ENCODE measurements at places on chromosomes 3 and 15.

DNA sequence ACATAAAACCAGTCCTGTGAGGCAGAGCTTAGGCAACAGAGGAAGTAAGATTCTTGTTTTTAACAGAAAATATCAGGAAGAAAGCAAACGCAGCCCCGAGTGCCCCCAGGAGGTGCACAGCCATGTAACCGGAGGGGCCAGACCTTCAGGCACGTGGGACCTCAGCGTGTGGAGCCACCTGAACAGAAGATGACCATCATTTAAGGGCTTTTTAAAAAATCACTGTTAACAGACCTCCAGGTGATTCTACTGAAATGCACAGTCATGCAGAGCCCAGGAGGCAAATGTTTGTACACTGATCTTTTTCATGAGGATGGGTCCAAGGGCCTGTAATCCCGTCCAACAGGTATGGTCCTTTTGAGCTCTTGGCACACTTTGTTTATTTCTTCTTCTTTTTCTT, 38.8 kb downstream of the SPG21 start:
- DNase-seq, result no peak

DNA sequence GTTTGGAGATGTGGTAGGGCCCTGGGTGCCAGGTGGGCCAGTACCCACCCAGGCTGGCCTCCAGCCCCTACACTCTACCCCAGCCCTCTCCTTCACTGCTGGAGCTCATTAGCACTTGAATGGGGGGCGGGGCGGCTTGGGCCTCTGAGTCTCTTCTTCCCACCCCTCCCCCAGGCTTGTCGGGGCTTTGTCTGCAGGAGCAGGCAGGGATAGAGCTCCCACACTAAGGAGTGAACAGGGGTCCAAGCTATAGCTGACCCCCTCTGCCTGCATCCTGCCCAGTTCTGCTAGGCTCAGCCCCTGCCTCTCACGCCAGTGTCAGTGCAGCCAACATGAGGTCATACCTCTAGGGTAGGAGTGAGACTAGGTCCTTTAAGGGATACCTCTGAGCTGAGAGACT, 5.2 kb downstream of the GNAI2 start:
- DNase-seq, result no peak

GRCh38 chr3:51559961-51560360, 21.4 kb downstream of the RAD54L2 start:
- no peak for DNase-seq

DNA sequence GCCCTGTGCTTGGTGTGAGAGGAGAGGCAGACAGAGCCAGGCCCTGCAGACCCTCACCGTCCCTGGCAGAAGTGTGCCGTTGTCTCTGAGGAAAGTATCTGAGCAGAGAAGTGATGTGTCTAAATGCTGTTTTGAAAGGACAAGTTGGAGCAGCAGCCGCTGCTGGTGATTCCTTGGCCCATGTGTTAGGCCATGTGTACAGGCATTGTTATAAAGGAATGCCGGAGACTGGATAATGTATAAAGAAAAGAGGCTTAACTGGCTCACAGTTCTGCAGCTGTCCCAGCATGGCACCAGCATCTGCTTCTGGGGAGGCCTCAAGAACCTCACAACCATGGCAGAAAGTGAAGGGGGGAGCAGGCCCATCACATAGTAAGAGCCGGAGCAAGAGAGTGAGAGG, 334.6 kb upstream of the ATP10A start:
- no peak for DNase-seq

- no peak for DNase-seq
These were observed 115.4 kb upstream of the GALNT15 start for GRCh38 chr3:16059081-16059537.

- DNase-seq, result no peak
These were observed 134.8 kb downstream of the ASB7 start for GRCh38 chr15:100737214-100737613.

DNA sequence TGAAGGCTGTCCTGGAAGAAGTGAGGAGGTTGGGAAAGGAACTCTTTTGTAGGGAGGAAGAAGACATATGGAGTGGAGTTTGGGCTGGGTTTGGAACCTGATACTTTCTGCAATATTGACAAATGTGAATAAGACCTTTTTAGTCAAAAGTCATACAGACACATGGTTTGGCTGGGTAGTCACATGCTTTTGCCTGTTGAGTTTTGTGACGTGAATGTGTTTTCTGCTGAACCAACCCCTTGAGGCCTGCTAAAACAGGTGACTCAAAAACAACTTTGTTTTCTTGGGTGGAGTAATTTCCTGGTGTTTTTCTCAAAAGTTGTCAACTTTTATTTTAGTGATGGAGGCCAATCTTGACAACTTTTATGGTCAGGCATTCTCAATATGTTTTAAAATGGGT, 39.4 kb upstream of the CCR4 start:
- DNase-seq, result no peak

- peak; percentile 7 for DNase-seq
These were observed 14.3 kb downstream of the CXCR6 start for GRCh38 chr3:45957586-45957985.

DNA sequence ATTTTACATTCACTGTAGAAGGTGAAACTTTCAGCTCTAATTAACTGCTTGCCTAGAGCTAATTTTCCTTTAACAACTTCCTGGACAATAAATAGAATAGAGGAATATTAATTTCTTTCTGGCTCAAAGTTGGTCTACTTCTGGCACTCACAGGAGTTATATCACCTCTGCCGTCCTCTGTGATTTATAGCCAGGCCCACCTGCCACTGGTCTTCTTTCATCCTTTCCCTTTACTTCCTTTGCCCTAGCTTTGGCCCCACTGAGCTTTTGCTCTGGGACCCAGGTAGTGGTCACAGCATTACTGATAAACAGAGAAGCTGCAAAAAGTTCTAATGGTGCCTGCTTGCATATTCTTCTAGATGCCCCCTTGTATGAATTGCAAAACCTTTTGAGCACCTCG, 49.3 kb upstream of the ABHD10 start:
- no peak for DNase-seq

- DNase-seq, result no peak
These were observed 31.3 kb upstream of the SETMAR start for GRCh38 chr3:4271834-4272233.

DNA sequence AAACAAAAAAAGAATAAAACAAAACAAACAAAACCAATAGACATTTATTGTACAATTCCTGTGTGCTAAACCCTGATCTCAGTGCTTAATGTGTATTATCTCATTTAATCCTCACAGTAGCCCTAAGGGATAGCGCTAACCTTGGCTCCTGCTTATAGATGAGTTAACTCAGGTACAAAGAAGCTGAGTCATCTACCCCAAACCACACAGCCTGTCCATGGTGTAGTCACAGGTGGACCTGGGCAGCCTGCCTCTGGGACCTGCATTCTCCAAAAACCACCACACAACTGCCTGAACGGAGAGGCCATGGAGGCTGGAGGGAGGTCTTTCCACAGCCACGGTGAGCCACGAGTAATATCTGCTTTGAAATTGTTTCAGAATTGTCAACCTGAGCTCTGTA, 5.5 kb upstream of the CLN6 start:
- no peak for DNase-seq

DNA sequence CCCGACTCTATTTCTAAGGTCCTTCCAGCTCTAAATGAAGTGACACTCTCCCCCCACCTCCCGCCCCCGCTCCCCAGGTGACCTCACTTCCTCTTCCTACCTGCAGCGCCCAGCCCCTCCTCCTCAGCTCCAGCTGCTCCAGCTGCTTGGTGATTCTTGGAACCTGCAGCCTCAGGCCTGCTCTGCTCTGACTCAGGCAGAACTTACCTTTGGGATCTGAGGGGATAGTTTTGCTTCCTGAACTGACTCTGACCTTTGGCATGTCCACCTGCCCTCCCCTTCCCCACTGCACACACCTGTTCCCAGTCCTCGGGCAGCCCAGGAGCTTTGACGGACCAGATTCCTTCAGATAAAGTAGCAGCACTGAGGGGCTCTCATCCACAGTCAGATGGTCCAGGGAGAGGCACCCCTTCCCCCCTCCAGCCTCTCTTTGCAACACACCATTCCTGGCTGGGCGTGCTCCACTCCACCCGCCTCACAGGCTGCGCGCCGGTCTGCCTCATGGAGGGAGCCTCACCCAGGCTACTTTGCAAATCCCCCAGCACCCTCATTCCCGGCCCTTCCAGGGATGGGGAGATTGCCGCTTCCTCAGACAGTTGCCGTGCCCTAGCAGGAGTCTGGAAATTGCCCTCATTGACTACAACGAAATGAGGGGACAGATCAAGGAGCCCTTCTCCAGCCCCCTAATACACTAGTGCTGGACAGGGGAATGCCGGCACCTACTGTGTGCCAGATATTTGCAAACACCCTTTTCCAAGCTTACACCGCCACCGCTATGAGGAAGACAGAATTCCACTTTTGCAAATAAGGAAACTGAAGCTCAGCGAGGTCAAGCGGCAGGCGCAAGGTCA, 692 bp upstream of the C15orf39 start:
- DNase-seq, result no peak

- DNase-seq, result no peak
These were observed 53.1 kb upstream of the MAP4 start for GRCh38 chr3:48069339-48069738.

DNA sequence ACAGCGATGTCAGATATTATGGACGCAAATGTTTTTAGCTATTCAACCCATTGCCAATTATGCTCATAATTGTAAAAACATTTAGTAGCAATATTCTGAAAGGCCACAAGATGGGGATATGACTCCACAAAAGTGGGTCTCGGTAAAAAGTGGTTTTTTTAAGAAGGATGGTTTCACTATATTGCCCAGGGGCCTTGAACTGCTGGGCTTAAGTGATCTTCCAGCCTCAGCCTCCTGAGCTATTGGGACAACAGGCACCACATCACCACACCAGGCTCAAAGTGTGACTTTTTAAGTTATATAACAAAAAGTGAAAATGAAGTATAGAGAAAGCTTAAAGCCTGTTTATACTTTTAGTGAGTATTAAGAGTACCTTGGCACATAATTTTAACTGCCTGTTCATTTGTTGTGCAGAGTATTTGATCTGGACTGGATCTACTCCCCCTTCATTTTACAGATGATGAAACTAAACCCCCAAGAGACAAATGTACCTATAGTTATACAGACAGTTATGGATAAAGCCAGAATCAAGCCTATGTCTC, 9.4 kb downstream of the NAA50 start:
- no peak for DNase-seq

DNA sequence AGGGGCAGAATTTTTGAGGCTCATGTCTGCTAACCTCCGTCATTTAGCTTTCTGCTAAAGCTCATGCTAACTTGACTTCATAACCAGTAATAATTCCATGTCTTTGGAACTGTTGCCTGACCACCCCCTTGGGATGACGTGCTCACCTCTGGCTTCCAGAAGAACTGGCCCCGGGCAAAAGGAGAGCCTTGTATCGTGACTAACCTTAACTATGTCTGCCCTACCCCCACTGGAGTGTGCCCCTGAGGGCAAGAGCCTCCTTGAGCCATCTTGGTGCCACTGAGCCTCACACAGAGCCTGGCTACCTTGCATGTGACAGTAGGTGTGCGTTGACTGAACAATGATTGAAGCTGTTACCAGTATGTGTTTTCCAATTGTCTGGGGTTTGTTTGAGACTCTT, 4.7 kb downstream of the LRRK1 start:
- DNase-seq, result no peak

- no peak for DNase-seq
These were observed 991.2 kb downstream of the TUSC7 start for GRCh38 chr3:117700573-117701360.

DNA sequence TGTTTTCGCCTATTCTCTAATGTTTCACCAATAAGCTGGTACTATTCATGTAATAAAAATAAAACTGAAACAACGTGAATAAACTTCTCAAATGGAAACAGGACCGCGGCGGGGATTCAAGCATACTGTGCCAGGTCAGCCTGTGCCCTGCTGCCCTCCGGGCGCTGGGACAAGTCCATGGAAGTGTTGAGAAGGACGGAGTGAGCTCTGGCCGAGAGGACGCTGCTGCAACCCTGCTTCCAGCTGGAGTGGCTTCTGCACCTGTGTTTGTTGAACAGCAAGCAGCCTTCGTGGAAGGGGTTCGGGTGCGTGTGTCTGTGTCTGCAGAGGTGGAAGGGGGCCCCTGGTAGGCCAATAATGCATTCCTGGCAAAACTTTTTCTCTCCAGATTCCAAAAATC, 50.0 kb upstream of the PCSK6 start:
- DNase-seq, result no peak

DNA sequence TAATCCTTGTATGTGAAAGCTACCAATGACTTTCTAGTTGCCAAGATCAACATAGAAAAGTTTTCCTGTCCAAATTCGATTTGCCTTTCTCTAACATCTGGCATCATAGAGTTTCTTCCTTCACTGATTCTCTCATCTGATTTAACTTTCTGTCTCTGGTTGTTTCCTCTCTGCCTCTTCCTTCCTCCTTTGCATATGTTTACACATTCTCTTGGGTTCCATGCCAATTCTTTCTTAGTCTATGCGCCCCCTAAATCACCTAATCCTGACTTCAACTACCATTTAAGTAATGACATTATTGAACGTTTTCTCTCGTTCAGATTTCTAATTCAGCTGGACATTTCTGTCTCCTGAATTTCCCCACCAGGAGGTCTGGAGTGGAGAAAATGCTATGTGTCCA, 561.9 kb upstream of the TGFBR2 start:
- DNase-seq, result no peak

DNA sequence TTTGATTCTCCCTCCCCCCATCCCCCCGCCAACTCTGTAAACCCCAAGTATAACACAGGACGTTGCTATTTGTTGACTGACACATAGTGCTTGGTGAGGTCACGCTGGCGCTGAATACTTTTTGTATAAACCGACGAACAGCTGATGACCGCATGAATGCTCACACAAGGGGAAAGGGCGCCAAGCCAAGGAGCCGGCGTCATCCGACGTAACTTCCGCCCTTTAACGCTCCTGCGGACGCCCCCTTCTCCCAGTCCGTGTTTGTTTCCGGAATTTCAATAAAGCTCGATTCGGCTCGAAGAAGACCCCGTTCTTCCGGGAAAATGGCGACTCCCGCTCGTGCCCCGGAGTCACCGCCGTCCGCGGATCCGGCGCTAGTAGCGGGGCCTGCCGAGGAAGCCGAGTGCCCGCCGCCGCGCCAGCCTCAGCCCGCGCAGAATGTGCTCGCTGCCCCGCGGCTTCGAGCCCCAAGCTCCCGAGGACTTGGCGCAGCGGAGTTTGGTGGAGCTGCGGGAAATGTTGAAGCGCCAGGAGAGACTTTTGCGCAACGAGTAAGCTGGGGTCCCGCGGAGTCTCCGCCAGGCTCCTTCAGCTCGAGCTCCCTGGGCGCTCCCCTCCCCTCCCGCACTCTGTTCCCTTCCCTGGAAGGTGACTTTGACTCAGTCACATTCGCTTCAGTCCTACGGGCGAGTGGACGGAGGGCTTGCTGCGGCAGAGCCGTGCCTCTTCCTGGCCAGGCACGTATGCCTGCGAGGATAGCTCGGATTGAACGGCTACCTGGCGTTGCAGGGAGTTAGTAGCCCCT, at the start of gene POLR2M:
POLR2M (plus strand) TSS at position 310 of the 805 bp plus-strand sequence; CDS start at position 439, 129 bp downstream.
- peak; percentile 82 for DNase-seq

GRCh38 chr3:192079098-192079497, 618.1 kb downstream of the PYDC2 start:
- DNase-seq, result no peak

DNA sequence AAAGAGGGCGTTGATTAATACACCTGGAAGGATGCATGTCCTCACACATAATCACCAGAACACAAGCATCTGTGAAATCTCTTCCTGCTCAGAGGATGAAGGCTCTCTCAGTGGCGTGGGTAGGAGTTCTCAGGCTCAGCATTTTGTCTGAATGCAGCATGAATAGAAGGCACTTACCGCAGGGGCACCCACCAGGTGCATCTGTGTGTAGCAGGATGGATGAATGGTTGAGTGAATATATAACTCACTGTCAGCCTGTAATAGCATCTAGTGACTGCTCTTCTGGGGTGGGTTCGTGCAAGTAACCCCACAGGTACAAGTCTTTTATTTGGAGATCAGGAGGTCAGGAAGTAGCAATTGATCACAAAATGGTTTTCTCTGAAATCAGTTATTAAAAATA, 143.0 kb downstream of the SQOR start:
- no peak for DNase-seq

GRCh38 chr3:130950641-130951040, 56.8 kb downstream of the ATP2C1 start:
- no peak for DNase-seq
